ENCODE measurements at places on chromosomes 5 and 9. TPM values are rescaled to one million over a fixed set of nuclear protein-coding genes. Genes with fewer than 3 reads are reported as not detected.

The TAS2R1 gene
- total RNA-seq: not detected

The KLHL9 gene
- total RNA-seq: 18.5 TPM

The HMMR gene
- total RNA-seq: 21.5 TPM

The STOM gene
- 503 TPM for total RNA-seq
